Stimulated activated CD4-positive, alpha-beta T cell treated with anti-CD3 and anti-CD28 coated beads, Interleukin-15, amount 100 ng/mL, for 1 hour (primary cell): ENCODE measurements at places on chromosomes 5 and 9.
A peak's percentile ranks its signal among the peaks of the same experiment; 100 is the strongest.

- no peak for DNase-seq
Measured at GRCh38 chr5:142974409-142974808, 204.2 kb downstream of the ARHGAP26 start.

GRCh38 chr5:13212886-13213285 lies 731.6 kb downstream of the DNAH5 start:
- DNase-seq = no peak

GRCh38 chr5:126514131-126514557 lies 80.9 kb downstream of the ALDH7A1 start:
- no peak for DNase-seq

GRCh38 chr9:113665064-113665463 lies 201.5 kb downstream of the RGS3 start:
- DNase-seq = no peak

DNA sequence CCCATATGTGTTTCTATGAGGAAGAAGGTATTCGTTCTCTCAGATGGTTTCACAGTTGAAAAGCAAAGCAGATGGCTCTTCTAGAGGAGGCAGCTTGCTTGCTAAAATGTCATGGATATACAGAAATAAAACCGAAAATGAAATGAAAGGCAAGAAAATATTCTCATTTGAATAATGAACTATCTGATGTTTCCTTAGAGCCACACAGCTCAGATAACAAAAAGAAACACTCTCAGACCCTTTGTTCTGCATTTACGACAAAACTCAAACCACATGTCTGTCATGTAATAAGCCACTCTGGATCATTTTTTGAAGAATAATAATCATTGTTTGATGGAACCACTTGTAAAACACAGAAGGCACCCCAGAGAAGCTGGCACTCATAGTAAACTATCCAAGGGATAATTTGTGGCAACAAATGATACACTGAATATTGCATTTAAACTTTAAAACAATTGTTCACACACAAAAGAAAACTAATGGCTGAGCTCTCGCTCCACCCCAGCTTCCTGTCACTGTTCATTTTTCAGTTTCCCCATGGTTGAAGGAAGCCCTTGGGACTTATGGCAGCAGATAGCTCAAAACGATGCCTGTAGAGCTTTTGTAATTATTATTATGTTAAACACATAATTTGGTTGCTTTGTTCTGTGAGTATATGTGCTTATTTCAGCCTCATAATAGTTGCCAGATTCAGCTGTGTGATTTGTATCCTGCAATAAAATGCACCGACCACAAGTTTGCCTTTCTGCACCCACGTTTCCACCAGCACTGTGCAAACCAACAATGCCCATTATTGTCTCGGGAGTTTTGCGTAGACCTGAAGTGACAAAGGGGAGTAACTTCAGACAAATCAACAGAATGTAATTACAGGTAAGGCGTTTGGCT lies 256.0 kb downstream of the TMEM167A start:
- DNase-seq = no peak

- no peak for DNase-seq
Measured at GRCh38 chr5:62395210-62395950, 8.3 kb downstream of the DIMT1 start.

DNA sequence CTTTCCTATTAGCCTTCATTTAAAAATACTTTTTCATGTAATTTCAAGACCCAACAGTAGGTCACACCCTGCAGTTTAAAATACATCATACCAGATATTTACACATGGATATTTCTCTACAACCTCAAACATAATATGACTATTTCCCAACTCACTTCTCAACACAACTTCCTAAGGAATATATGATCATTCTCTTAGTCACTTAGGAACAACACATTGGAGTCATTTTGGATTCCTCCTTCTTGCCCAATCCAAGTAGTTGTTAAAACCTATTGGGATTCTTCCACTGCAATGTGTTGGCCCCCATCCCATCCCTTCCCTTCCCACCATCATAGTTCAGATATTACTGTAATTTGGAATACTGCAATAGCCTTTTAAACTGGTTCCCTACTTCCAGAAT lies 145.5 kb downstream of the DCP2 start:
- no peak for DNase-seq

GRCh38 chr5:68225188-68225910 lies 9.8 kb downstream of the PIK3R1 start:
- DNase-seq = no peak

DNA sequence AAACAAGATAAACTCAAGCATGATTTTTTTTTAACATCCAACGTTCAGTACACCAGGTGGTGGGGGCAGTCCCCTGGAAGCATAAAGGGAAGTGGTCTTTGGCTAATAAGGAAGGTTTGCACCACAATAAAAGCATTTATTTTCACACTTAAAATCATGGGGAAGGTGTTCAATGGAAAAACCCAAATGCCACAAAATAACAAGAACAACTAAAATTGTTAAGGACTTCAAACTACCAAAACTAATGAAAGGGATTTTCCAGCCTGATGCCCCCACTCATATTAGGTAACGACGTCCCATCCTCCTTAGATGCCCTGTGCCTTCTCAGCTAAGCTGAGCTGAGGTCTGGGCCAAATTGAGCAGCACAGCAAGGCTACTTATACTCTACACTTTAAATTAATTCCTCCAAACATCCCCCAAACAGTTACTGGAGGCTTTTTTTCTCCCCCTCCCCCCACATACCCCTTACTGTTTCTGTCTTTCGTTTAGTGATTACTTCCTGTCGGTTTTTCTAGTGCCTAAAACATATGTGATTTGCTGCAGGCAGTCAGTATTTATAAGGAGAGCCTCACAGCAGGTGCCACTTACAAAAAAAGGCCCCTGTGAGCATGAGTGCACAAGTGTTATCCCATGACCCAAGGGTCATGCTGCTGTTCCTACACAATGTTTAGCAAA lies 259.7 kb upstream of the ZNF608 start:
- no peak for DNase-seq

GRCh38 chr9:134386951-134387831 lies 60.9 kb downstream of the RXRA start:
- no peak for DNase-seq

DNA sequence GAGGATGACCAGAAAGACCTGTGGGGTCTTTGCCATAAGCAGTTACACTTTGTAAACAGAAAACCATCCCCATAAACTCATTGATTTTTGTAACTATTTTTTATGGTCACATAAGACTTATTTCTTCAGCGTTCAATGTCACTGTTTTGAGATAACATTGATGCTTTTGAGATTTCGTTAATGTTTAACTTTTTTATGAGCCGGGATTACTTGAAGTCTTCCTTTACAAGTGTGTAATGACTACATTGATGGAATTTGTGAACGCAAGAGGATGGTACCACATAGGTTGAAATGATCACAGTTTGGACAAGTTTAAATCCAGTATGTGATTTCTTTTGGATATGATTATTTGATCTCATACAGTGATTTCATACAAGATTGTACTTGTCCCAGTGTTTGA lies 1.8 kb downstream of the SLC12A2 start:
- DNase-seq = no peak

DNA sequence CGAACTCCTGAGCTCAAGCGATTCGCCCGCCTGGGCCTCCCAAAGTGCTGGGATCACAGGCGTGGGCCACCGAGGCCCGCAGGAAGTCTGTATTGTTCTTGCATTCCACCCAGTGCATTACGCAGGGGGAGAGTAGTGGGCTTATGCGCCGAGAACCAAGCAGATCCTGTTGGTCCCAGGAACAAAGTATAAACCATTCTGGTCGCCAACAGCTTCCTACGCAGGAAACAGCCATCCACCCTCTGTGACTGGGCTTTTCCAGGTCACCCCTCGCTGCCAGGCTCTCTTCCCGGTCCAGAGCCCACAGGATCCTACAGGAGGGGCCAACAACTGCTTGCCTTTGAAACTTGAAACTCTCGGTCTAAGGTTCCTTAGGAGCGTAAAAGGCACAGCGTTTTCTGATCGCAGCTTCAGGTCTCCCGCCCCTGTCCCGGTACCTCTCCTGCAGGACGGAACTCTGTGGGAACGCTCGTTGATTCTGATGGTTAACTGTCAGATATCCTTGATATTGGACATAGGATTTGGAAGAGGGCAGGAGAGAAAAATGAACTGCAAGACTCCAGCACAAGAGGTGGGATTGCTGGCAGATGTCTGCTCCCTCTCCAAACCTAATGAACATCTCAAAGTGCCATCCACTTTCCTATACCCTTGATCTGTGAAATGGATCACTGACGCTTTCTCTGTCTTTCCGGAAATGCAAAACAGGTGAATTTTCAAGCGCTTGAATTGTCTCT lies 4.2 kb upstream of the ANXA2R start:
- DNase-seq = no peak

DNA sequence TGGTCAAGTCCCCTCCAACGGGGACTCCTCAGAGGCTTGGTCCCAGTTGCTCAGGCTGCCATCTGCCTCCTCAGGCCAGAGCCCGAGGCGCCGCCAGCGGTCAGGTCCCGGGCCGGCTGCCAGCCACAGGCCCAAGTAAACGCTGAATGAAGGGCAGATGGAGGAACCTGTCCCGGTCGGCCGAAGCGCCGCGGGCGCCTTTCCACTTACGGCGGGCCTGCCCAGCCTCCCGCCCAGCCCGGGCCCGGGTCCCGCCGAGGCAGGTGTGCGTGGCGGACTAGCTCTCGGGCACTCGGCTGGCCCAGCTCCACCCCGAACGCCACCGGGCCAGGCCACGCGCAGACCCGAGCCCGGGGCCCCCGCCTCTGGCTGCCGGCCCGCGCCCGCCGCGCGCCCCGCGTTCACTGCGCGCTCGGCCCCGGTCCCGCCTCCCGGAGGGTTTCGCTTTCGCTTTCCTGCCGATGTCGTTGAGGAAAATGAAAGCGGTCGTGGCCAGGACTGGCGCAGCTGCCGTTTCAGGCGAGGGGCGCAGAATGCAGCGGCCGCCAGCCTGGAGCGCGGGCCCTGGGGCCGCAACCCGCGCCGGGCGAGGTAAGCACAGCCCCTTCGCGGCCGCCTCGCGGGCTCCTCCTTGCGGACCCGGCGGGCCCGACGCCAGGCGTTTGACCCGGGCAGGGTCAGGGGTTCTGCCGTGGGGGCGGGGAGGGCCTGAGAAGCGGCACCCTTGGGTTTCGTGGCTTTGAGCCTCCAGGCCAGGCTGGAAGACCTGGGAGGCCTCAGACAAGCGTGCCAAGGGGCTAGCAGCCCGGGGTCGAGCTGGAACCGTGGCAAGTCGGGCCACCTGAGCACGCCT lies 41.2 kb downstream of the SLC22A5 start:
- DNase-seq = peak; percentile 64

GRCh38 chr5:1493413-1493812 lies 30.3 kb downstream of the LPCAT1 start:
- no peak for DNase-seq

- DNase-seq = no peak
Measured at GRCh38 chr5:177008716-177009115, 2.1 kb upstream of the UIMC1 start.

DNA sequence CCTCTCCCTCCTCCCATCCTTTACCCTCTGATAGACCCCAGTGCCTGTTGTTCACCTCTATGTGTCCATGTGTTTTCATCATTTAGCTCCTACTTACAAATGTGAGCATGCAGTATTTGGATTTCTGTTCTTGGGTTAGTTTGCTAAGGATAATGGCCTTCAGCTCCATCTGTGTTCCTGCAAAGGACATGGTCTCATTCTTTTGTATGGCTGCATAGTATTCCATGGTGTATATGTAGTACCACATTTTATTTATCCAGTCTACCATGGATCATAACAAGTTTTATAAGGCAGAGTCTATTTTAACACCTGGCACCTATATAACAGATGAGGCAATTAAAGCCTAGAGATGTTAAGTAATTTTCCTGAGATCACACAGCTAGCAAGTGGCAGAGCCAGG lies 7.4 kb downstream of the YTHDC2 start:
- no peak for DNase-seq

- no peak for DNase-seq
Measured at GRCh38 chr5:30405821-30406220, 787.7 kb upstream of the CDH6 start.

DNA sequence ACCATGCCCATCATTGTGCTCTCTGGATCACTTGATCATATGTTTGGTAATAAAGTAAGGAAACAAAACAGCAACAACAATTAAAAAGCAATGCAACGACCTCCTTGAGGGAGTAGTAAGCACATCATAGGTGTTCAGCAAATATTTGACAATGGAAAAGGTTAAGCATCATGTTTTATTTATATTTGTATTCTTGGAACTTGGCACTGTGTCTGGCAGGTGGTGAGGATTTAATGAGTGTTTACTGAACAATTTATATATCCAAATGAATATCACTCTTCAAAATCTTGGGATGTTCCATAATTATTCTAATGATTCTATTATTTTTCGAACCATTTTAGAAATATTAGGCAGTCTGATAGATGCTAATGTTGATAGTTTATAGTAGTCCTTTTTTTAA lies 6.2 kb downstream of the PIP5K1B start:
- DNase-seq = no peak
